ENCODE measurements at places on chromosomes 2 and 18.

DNA sequence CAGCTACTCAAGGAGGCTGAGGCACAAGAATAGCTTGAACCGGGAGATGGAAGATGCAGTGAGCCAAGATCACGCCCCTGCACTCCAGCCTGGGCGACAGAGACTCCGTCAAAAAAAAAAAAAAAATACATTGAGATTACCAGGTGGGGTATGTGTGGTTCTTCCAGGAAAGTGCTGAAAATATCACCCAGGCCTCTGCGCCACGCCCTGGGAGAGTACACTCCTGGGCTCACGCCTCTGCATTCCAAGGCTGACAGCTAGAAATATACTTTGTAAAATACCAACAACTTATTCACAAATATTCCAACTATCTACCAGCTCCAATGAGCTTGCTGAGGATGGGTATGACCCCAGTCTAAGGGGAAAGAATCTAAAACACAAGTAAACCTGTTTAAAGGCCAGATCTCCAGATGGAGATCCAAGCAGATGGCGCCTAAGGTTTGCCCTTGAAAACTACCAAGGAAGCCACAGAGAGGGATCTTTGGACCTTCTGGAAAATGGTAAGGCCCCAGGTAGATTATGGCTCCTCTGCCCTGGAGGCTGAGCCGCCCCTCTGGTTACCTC lies 21.6 kb upstream of the B3GNT7 start:
- no peak for DNase-seq

- no peak for DNase-seq
Measured at GRCh38 chr2:241870611-241871537, 1.3 kb downstream of the RTP5 start.

- DNase-seq = no peak
Measured at GRCh38 chr18:10661317-10661716, 135.5 kb downstream of the NAPG start.

- no peak for DNase-seq
Measured at GRCh38 chr2:232506709-232507108, 13.5 kb upstream of the PRSS56 start.

GRCh38 chr2:207716056-207716455 lies 4.6 kb downstream of the CCNYL1 start:
- DNase-seq = no peak

DNA sequence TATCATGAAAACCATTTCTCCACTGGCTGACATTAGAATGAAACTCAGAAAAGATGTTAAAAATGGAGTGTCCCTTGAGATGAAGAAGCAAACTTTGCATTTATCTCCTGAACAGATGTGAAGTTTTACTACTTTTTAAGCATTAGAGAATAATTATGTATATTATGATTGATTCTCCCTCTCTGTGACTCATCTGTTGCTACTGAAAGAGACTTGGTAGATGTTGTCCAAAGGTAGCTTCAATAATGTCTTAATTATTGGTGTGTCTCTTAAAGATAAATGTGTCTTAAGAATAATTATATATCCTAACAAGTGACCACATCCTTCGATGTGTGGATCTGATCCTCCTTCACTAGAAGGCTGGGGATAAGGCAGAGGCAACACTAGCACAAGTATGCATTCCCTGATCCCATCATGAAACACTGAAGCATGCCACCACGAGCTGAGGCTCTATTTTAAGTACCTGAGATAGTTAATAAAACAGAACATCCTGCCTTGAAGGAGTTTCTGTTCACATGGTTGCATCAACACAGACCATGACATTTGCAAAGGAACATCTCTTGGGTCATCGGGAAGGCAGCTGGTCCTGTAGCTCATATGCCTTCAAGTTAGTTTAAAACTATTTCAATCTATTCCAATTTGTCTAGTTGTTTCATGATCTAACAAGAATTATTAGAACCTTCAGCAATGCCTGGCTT lies 15.5 kb downstream of the RND3 start:
- DNase-seq = no peak

GRCh38 chr18:31954349-31954748 lies 11.4 kb upstream of the TRAPPC8 start:
- no peak for DNase-seq

GRCh38 chr2:36058953-36059352 lies 296.6 kb upstream of the CRIM1 start:
- no peak for DNase-seq

DNA sequence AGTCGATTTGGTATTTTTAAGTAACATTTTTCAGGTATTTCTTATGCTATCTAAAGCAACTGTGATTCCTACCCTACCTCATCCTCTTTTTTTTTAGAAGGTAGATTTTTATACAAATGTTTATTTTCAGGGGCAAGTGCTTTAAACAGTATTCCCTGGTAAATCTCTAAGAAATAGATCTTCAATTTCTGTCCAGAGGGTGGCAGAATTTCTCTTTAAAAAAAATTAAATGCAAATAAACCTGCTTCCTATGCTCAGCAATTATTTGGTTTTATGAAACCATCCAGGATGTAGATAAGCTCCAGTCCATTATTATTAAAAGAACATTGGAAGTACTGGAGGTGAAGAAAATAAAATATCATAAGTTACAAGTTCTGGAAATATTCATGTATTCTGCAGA lies 191.9 kb downstream of the MYO3B start:
- no peak for DNase-seq

GRCh38 chr2:179410552-179411356 lies 146.1 kb upstream of the SESTD1 start:
- no peak for DNase-seq

DNA sequence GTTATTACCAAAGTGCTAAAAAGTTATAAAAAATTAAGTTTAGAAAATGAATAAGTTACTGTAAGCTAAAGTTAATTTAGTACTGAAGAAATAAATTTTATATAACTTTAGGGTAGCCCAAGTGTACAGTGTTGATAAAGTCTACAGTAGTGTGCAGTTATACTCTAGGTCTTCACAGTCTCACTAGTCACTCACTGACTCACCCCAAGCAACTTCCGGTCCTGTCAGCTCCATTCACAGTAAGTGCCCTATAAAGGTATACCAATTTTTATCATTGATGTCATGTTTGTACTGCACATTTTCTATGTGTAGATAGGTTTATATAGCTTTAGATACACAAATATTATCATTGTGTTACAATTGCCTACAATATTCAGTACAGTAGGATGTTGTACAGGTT lies 518.3 kb upstream of the PIK3C3 start:
- DNase-seq = no peak

- no peak for DNase-seq
Measured at GRCh38 chr2:185668710-185669109, 69.9 kb upstream of the FSIP2 start.

DNA sequence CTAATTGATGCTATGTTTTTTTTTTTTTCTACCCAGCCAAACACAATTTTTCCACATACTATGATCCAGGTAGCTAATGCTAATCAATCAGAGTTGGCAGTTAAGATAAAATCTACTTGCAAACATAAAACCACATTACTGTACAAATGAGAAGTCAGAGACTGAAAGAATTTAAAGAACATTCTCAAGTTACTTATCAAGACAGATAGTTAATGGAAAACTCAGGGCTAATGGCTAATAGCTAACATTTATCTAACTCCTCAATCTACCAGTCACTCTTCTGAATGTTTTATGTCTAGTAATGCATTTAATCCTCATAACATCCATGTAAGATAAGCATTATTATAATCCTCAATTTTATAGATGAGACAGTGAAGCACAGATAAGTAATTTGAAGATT lies 537.6 kb upstream of the SETBP1 start:
- DNase-seq = no peak

DNA sequence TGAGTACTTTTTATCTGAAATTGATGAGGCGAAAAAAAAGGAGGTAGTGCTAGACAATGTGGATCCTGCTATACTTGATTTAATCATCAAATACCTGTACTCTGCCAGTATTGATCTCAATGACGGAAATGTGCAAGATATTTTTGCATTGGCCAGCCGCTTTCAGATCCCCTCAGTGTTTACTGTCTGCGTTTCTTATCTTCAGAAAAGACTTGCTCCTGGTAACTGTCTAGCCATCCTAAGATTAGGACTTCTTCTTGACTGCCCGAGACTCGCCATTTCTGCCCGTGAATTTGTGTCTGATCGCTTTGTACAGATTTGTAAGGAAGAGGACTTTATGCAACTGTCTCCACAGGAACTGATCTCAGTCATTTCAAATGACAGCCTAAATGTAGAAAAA lies 453 bp downstream of the KLHL41 start:
- DNase-seq = no peak

DNA sequence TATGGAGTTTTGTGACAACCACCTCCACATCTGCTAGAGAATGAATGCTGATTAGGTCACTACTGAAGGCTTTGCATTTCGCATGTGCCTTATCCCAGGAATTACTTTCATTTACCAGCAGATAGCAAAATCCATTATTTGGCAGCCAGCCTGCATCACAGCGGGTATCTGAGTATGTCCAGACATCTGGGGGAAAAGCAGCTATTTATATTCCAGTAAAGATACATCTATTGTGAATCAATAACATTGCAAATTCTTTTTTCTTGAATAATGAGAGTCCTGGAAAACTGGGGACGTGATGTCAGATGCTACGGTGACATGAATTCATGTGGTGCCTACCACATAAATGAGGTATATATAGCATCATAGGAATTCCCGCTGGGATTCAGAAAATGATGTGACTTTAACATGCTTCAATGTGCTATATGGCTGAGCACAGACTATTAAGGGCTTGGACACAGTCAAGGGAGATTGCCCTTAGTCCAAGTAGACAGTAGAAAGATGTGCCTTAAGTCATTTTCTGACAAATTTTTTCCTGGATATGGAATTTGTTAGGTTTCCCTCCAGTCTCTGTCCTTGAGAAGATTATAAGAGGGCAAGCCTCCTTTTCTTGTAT lies 84.2 kb upstream of the CD302 start:
- no peak for DNase-seq

DNA sequence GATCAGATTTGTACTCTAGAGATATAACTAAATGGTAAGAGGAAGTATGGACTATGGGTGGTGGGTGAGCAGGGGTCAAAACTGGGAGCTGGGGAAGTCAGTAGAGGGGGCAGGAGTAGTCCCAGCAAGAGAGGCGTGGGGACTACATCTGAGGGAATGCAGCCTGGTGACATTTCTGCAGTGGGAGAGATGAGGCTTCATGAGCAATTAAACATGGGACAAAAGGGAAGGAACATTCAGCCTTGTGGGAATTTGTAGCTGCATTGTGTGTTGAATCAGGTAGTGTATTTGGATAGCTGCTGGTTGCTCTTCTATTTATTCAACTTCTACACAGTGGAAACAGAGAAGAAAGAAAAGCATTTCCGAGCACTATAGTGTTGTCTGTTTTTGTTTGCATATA lies 3.6 kb downstream of the CNOT11 start:
- no peak for DNase-seq

- DNase-seq = no peak
Measured at GRCh38 chr2:228535396-228535795, 353.9 kb upstream of the SPHKAP start.

GRCh38 chr2:198327526-198327925 lies 523.1 kb downstream of the PLCL1 start:
- DNase-seq = no peak

DNA sequence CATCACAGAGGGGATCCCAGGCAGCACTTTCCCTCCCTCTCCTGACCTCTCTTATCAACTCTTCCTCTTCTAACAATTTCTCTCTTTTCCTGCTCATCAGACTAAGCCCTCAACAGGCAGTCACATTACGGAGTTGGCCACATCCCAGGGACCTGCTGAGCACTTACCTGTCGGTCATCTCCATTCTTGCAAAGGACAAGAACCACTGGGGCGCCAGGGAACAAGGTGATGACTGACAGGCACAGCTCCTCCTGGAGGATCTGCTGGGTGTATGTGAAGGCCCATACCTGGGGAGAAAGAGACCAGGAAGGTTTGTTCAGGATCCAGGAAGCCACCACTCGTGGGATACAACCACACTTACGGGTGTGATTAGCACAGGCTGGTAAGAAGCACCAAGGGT lies 104.8 kb upstream of the CAPN13 start:
- DNase-seq = no peak

DNA sequence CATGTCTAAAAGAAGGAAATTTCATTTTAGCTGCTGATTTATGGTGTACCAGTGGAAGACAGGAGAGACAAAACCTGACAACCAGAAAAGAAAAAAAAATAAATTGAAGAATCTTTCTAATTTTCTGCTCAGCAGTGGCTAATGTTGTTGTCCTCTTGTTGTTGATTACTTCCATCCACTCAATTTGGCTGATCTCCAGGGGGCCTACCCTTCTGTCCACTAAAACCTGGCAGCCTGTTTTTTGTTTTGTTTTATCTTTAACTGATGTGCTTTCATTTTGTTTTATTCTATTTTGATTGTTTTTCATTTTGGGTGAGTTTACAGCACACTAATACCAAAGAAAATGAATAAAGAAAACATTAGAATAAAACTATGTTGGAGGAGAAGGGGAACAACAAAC lies 27.4 kb downstream of the TFPI start:
- DNase-seq = no peak

- no peak for DNase-seq
Measured at GRCh38 chr18:56579451-56579850, 58.9 kb downstream of the TXNL1 start.

DNA sequence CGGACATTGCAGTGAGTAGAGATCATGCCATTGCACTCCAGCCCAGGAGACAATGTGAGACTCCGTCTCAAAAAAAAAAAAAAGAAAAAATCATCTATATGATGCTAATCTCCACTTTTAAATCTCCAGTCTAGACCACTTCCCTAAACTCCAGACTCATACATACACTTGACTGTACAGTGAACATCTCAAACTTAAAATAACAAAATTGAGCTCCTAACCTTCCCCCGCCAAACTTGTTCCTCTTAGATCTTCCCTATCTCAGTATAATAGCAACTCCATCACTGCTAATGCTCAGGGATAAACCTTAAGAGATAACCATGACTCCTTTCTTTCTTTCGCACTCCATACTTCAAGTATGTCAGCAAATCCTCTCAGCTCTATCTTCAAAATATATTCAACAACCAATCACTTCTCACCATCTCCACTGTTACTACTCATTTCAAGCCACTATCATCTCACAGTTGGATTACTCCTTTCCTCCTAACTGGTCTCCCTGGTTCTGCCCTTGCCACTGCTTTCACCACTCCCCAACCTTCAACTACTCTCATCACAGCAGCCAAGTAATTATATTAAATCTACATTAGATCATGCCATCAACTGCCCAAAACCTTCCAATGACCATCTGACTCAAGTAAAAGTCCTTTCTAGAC lies 12.0 kb downstream of the MEMO1 start:
- DNase-seq = no peak

GRCh38 chr18:72342933-72343332 lies 201.2 kb downstream of the CBLN2 start:
- DNase-seq = no peak

- no peak for DNase-seq
Measured at GRCh38 chr2:202270487-202270886, 4.9 kb downstream of the NOP58 start.

Measured in hypothalamus (tissue), 51 donors.